ENCODE measurements at places on chromosomes 3 and 15.

DNA sequence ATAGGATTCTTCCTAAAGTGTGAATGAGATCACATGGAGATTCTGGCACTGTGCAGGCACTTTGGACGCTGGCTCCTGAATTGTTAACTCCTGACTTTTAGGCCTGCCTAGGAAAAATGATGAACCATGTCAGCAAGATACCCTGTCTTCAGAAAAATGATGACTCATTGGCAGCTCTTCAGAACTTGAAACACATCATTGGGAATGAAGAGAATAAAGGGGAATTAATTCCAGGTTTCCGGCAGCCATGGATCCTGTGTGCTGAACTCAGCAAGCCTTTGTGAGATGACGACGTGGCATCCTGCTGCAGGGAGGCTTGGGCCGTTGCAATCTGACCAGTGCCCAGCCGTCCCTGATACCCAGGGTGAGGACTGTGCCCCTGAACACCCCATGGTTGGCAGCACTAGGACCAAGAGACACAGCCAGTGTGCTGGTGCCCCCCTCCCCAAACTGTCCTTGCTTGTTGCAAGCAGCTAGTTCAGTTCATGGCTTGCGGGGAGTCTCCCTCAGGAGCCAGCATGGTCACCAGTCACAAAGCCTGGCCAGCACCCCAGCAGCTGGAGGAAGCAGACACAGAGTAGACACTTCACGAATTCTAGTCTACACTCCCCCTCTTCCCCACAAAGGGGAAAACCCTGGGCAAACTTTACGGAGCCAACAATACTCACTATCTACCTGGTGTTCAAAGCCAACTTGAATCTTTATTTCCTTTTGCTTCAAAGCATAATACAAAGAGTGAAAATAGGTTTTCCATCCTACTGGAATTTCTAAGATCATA lies 7.8 kb upstream of the LIPC start:
- no peak for DNase-seq

GRCh38 chr15:35141743-35142471 lies 56.8 kb upstream of the NANOGP8 start:
- no peak for DNase-seq

GRCh38 chr15:91946581-91947292 lies 93.2 kb downstream of the SLCO3A1 start:
- DNase-seq, result no peak

GRCh38 chr15:63185206-63185605 lies 4.2 kb upstream of the RAB8B start:
- no peak for DNase-seq

- no peak for DNase-seq
Observed at GRCh38 chr3:127997961-127998360, 54.3 kb upstream of the SEC61A1 start.

- DNase-seq, result peak; percentile 86
Observed at GRCh38 chr3:42502429-42503250, at the start of gene VIPR1. VIPR1 (plus strand) TSS chr3:42502643; CDS start chr3:42502736, 93 bp downstream.

- no peak for DNase-seq
Observed at GRCh38 chr3:138297059-138297607, 32.5 kb downstream of the NME9 start.

DNA sequence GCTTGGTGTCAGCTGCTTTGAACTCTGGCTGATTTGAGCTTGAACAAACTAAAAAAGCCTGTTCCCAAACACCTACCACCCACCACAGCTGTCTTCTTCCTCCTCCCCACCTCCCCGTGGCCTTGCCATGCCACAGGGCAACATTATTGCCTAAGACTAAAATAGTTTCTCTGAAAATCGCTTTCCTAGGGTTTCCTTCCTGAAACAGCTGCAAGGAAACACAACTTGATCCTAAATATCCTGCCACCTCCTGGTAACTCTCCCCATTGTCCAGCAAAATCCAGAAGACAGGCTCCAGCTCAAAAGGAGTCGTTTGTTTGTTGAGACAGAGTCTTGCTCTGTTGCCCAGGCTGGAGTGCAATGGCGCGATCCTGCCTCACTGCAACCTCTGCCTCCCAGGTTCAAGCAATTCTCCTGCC lies 193.9 kb upstream of the TPM1 start:
- DNase-seq, result no peak

- no peak for DNase-seq
Observed at GRCh38 chr15:66803182-66803729, 101.2 kb downstream of the SMAD6 start.

- no peak for DNase-seq
Observed at GRCh38 chr3:62132027-62132602, 241.2 kb downstream of the FEZF2 start.

GRCh38 chr15:68197661-68198437 lies 7.3 kb downstream of the CALML4 start:
- DNase-seq, result no peak

Data from effector memory CD8-positive, alpha-beta T cell (primary cell).